ENCODE measurements at places on chromosomes 1 and 21.

- DNase-seq: no peak
Measured at GRCh38 chr21:39479164-39479813, 27.5 kb downstream of the SH3BGR start.

DNA sequence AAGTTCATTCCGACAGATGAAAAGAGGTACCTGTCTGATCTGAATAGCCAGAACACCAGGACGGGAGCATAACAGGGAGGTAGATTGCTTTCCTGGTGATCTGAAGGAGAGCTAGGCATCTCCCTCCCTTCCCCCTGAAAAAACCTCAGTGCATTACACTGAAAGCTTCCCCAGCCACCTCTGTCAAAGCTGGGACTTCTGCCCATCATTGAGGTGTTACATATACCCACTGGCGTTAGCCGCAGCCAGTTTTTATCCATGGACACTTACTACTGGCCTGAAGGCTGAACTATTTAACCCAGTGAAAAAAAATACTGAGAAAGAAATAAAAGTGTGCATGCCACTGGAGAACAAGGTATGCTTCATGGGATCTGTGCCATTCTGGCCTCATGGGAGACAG, 568.3 kb upstream of the ADAMTS5 start:
- no peak for DNase-seq

- DNase-seq: no peak
Measured at GRCh38 chr1:67171574-67171955, 5.3 kb downstream of the IL23R start.

DNA sequence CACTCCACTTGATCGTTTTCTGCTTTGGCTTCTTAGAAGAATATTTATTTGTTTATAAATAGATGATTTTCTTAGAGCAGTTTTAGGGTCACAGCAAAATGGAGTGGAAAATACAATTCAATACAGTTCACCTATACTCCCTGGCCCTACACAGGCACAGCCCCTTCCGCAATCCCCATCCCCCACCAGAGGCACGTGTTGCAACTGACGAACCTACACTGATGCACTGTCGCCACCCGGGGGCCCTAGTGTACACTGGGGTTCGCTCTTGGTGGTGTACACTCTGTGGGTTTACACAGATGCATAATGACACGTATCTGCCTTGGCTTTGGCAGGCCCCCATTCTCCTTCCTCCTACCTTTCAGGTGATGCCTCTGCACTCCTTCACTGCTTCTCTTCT, 8.0 kb downstream of the ECHDC2 start:
- no peak for DNase-seq

DNA sequence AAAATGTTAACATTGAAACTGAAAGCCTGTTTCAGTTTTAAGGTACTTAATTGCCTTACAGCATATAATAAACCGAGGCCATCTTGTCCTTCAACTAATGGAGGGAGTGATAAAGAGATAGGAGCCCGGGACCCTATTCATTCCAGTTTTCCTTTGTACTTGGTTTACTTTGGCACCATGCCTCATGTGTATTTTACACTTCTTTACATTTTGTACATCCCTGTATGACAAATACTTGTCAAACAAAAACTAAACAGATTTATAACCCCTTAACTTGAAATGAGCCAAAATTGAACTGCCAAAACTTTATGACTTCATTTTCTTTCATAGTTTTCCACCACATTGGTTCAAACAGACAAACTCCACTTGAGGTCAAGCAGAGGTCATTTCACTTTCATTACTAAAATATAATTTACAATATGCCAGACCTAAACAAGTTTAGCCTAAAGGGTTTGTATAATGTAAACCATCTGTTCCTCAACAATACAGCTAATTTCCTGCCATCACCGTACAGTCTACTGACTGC, 30.9 kb upstream of the UBE2U start:
- DNase-seq: no peak

GRCh38 chr1:71413441-71414175, 332.8 kb upstream of the ZRANB2 start:
- DNase-seq: no peak

GRCh38 chr1:19156676-19157075, 53.4 kb downstream of the UBR4 start:
- no peak for DNase-seq

GRCh38 chr1:50378770-50379169, 44.5 kb downstream of the DMRTA2 start:
- DNase-seq: no peak

DNA sequence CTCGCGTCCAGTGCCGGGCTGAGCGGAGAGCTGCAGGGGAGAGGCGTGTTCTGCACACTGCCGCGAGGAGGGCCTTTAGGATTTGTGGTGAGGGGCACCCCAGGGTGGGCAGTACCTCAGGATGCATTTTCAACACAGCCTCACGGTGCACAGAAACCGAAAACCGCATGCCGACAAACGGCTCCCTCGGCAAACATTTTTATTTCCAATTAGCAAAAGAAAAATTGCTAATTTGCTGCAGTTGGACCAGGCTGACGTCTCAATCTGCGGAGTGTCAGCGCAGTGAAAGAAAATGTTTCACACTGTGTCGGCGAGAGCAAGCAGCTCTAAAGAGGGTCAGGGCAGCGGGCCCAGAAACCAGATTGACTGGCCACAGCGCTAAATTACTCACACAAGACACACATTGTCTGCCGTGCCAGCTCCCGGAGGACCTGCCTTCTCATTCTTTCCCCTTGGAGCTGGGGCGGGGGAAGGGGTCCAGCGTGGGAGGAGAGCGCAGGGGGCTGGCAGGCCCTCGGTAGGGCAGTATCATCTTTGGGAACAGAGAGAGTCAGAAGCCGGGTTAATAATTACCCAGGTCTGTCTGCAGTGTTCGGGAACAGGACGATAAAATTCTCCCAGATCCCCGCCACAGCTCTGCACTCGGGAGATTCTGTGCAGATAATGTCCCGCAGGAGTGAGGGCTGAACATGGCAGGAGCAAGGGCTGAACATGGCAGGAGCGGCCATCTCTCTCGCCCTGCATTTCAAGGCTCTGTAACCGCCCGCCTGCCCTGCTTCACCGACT, 150.2 kb downstream of the PRDM16 start:
- no peak for DNase-seq

GRCh38 chr1:240021709-240022108, 70.0 kb upstream of the FMN2 start:
- DNase-seq: no peak

GRCh38 chr1:201184307-201185122, 6.1 kb upstream of the IGFN1 start:
- DNase-seq: peak; percentile 76

GRCh38 chr1:100661176-100661575, 58.4 kb upstream of the VCAM1 start:
- no peak for DNase-seq

GRCh38 chr1:65009176-65009575, 42.8 kb upstream of the JAK1 start:
- no peak for DNase-seq

DNA sequence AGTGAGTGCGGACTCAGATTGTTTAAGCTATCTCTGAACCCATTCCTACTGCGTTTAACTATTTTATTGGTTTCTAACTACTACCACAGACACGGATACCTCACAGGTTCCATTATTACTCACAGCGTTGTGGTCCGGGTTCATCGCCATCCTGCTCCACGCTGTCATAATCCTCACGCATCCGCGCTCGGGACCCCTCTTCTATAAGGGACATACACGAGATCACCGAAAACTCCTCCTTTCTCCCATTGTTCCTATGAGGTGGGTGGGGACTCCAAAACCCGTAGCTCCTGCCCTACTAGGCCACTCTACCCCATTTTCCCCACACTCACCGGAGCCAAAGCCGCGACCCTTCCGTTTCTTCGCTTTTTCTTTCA, 610 bp downstream of the RBM8A start:
- DNase-seq: no peak

DNA sequence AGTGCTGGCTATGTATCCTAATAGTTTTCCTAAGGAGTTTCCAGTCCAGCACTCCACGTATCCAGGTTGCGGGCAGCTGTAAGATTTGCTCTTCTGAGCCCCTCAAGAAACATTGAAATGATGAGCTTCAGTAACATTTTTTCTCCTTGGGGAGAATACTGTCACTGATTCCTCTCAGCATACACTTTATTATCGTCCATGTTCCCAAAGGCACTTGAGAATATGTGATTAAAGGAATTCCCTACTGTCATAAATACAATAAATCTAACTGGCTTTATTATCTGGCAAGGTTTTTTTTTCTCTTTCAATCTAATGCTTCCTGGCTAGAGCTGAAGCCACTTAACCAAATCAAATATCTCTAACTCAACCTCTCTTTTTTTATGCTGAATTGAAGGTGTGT, 359.2 kb upstream of the PKN2 start:
- DNase-seq: no peak

GRCh38 chr1:115499253-115499652, 142.5 kb upstream of the VANGL1 start:
- DNase-seq: no peak

- DNase-seq: no peak
Measured at GRCh38 chr1:7299994-7300393, 471.1 kb upstream of the VAMP3 start.

GRCh38 chr1:82269431-82269830, 468.7 kb downstream of the ADGRL2 start:
- peak; percentile 35 for DNase-seq

DNA sequence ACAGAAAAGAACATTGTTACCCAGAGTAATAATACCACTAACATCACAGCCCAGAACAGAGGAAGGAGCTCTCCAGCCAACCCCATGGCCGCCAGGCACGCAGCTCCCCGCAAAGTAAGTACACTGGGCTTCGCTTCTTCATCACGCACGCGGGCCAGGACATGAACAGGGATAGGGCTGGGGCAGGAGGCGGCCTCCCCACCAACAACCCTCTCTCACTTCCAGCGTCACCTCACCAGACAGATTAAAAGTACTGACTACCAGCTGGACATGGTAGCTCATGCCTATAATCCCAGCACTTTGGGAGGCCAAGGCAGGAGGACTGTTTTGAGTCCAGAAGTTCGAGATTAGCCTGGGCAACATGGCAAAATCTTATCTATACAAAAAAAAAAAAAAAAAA, 78.3 kb downstream of the NPHP4 start:
- no peak for DNase-seq

- peak; percentile 7 for DNase-seq
Measured at GRCh38 chr1:171740987-171741871, 636 bp downstream of the VAMP4 start.

DNA sequence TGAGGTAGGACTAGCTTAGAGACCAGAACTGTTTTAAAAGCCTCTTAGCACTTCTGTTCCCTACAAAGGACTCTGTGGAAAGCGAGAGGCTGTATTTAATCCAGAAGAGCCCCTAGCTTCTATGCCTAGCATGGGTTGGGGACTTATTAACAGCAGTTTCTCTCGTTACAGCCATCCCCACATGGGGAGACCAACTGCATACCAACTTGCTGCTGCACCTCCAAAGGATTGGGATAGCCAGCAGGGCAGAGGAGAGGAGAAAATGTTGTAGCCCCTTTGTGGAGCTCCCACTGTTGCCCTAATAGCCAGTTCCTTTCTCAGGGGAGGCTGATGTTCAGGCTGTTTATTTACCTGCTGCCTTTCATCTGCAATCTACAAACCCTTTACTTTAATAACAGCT, 11.0 kb upstream of the CELSR2 start:
- no peak for DNase-seq

- DNase-seq: peak; percentile 91
Measured at GRCh38 chr1:201714542-201715329, 114.2 kb upstream of the IPO9 start.

- DNase-seq: no peak
Measured at GRCh38 chr1:155002464-155003226, at the start of gene ZBTB7B. Gene ZBTB7B, plus strand, starts transcription at chr1:155002802. Its CDS starts 11,859 bp downstream, at chr1:155014661.

- no peak for DNase-seq
Measured at GRCh38 chr1:53681977-53682685, 56.8 kb downstream of the GLIS1 start.

GRCh38 chr1:212630158-212630900, 21.8 kb downstream of the ATF3 start:
- peak; percentile 69 for DNase-seq

GRCh38 chr1:168653567-168653966, 75.4 kb downstream of the DPT start:
- DNase-seq: no peak

DNA sequence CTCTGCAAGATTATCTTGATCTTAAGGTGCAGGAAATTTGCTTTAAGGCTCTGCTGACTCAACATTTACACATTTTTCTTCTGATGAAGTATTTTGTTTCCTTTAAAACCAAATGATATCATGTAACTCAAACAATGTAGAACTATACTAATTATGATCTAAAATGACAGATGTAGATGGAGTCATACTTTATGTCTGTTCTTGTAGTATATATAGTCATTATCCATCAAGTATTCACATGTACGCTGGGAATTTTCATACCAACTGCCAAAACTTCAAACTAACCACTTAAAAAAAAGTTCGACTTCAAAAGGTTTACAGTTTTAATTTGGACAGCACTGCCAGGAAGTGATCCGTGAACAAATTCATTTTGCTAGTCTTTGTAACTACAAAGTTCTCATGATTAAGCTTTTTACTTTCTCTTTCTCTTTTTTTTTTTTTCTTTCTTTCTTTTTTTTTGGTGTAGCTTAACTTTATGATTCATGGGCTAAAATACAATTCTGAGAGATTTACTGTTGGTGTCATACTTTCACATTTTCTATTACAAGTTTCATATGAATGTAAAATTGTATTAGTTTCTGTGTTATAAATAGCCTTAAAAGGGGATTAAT, 509.0 kb upstream of the CXADR start:
- no peak for DNase-seq

GRCh38 chr21:39581414-39581813, 31.3 kb upstream of the B3GALT5 start:
- no peak for DNase-seq

GRCh38 chr21:44534688-44535087, 5.3 kb downstream of the KRTAP10-1 start:
- no peak for DNase-seq

DNA sequence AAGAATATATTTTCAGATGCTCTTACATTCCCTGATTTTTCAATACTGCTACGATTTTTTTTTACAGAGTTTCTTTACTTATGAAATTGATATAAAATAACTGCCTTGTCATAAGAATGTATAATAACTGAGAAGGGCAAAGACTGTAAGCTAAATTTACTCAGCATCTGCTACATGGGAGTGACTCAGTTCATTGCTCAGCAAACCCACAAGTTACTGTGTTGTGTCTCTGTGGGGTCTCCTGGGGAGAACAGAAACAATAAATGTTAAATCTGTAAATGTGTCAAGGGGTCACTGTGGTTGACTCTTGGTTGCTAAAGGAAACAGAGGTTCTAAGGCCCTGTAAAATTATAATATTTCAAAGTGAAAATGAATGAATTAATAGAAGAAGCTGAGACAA, 210.3 kb upstream of the CACYBP start:
- peak; percentile 21 for DNase-seq

DNA sequence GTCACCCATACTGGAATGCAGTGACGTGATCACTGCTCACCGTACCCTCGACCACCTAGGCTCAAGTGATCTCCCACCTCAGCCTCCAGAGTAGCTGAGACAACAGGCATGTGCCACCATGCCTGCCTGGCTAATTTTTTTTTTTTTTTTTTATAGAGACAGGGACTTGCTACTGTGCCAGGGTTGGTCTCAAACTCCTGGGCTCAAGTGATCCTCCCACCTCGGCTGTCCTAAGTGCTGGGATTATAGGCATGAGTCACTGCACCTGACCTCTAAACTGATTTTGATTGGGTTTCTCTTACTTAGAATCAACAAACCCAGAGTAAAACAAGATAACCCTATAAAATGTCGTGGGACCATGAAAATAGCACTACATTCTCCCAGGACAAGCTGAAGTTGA, 112.0 kb downstream of the UBE2U start:
- no peak for DNase-seq

All from H54 (cell line).